Breast epithelium (tissue), 4 donors: ENCODE measurements at places on chromosomes 7 and 10. TPM values are rescaled to one million over a fixed set of nuclear protein-coding genes. Genes with fewer than 3 reads are reported as not detected.

- DNase-seq = no peak
Observed at GRCh38 chr7:133024596-133024995, 57.3 kb downstream of the CHCHD3 start.

DNA sequence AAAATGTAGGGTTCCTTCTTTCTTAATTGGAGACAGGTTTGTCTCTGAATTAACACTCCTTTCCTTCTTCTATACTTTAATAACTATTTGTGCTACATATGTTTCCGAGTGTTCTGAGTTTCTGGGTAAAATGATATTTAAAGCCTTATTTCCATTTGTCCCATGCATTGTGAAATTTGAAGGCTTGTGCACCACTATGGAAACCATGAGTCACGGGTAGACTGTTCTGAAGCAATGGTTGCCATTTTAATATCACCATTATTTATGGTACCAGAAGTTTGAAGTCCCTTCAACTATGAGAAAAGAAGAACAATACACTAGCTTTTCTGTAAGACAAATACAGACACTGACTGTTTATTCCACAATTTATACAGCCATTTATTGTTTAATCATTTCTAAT is 44.7 kb upstream of the ZEB1 start:
- no peak for DNase-seq

GNG11 gene
- total RNA-seq = 17.3 TPM

- DNase-seq = no peak
Observed at GRCh38 chr7:122289426-122289825, 15.1 kb downstream of the FEZF1 start.

DNA sequence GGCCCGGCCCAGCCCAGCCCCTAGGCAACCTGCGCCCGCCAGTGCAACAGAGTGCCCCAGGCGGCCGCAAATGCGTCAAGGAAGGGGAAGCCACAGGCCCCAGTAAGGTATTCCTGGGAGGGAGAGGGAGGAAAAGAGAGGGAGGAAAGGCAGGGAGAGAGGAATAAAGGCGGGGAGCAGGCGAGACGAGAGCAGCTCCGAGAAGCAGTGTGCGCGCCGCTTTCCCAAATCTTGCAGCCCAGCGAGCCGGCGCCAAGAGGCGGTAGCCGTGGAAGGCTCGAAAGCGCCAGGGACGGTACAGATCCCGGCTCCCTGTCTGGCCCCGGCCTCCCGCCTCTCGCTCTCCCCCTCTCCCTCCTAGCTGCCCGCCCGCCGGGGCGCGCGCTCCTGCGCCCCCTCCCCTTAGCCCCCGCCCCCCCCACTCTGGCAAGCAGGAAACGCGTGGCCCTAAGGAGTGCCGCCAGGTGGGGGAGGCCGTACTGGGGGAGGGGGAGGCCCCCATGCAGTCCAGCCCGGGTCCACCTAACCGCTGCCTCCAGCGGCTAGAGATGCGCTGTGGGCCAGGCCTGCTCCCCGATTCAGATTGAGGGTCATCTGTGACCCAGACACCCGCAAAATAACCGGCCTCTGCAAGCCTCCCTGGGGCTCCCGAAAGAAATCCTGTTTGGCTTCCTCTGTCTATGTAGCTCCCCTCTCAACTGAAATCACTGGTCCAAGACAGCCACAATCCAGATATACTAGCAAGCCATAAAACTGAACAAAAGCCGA is 4.3 kb downstream of the HOXA10 start:
- DNase-seq = peak; percentile 49

CACNB2 gene
- total RNA-seq = 8.9 TPM

GRCh38 chr7:89998554-89998953 is 155.7 kb upstream of the STEAP1 start:
- no peak for DNase-seq
